Stimulated activated CD4-positive, alpha-beta T cell treated with anti-CD3 and anti-CD28 coated beads, Interleukin-15, amount 100 ng/mL, for 1 hour (primary cell): ENCODE measurements at places on chromosomes 2 and 18.

- no peak for DNase-seq
Observed at GRCh38 chr2:174663550-174663949, 65.9 kb upstream of the WIPF1 start.

GRCh38 chr2:109178968-109179367 is 50.0 kb downstream of the SH3RF3 start:
- DNase-seq = no peak

- DNase-seq = no peak
Observed at GRCh38 chr2:162734287-162734686, 104.3 kb downstream of the KCNH7 start.

GRCh38 chr2:59080451-59081181 is 839.5 kb upstream of the FANCL start:
- DNase-seq = no peak

DNA sequence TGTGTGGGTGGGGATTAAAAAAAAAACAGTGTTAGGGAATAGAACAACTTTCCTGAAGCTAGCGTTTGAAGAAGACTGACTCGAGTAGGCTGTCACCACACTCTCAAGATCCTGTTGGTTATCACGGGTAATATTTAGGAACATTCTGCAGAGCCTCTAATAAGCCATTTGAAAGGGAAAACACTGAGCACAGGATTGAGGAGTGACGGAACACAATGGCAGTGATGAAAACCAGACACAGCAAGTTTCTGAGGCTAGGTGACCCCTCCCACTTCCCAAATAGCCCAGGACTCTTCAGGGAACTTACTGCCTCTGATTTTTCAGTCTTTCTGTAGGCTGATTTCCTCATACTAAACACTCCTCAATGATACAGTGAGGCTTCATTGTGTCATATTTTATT is 88.2 kb upstream of the TMEM200C start:
- no peak for DNase-seq

DNA sequence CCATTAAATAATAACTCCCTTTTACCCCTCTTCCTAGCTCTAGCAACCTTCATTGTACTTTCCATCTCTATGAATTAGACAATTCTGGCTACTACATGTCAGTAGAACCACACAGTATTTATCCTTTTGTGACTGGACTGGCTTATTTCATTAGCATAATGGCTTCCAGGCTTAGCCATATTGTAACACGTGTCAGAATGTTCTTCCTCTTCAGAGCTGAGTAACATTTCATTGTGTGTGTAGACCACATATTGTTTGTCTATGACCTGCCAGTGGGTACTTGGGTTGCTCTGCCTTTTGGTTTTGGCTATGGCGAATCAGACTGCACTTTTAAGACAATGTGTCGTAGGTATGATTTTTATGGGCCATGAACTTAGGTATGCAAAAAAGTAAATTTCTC is 20.9 kb downstream of the TSN start:
- no peak for DNase-seq

GRCh38 chr2:182652326-182652725 is 63.7 kb upstream of the DNAJC10 start:
- no peak for DNase-seq

GRCh38 chr2:67848551-67849285 is 214.1 kb downstream of the C1D start:
- no peak for DNase-seq

GRCh38 chr2:10267551-10268465 is 34.9 kb upstream of the HPCAL1 start:
- no peak for DNase-seq

DNA sequence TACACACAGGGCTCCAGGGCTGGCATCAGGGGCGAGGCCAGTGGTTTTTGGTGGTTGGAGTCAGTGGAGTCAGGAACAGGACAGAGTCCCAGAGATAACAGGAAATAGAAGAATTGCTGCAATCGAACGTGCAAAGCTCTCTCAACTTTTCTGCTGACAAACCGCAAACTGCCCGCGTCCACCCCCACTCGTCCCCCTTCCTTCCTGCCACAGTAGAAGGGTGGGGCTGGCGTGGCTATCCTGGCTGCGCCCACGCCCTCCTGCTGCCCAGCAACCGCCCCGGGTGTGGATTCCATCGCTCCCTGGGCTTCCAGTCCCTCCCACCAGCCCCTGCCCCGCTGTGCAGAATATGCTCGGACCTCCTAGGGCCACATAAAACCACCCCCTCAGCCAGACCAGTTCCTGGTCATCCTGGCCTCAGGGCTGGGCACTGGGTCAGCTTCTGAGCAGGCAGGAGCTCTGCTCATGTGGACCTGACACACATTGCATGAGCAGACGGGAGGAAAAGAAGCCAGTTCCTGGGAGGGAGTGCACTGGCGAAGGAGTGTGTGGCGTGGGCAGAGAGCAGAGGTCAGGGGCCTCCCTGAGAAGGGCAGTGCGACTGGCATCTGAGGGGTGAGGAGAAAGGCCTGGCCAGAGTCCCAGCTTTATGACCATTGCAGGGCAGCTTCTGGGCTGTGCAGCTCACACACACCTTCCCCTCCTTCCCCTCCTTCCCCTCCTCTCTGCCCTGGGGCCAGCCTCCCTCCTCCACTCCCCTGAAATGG is 85.4 kb upstream of the ATG16L1 start:
- no peak for DNase-seq

GRCh38 chr2:42045352-42045751 is 2.5 kb upstream of the PKDCC start:
- no peak for DNase-seq

- DNase-seq = no peak
Observed at GRCh38 chr18:29596959-29597358, 1420.0 kb upstream of the CDH2 start.

GRCh38 chr2:20150110-20150706 is 74.7 kb downstream of the SDC1 start:
- no peak for DNase-seq

- no peak for DNase-seq
Observed at GRCh38 chr2:192150166-192150565, 44.6 kb downstream of the TMEFF2 start.

GRCh38 chr2:62032096-62032495 is 126.6 kb downstream of the COMMD1 start:
- DNase-seq = no peak

GRCh38 chr2:8564475-8564874 is 117.4 kb upstream of the ID2 start:
- no peak for DNase-seq

DNA sequence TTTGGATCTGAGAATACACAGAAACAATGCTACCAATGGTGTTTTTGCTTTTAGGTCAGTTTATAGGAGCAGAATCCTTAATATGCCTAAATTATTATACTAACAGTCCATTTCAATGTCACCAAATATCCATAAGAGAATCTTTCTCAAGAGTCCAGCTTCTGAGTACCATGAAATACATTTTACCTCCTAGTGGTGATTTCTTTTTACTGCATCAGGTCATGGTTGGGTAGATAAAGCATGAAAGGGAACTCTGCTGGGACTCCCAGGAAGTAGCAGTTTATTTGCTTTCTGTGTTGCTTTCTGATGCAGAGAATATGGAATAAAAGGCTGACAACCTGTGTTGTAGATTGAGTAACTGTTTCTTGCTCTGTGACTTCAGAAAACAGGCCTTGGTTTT is 115.6 kb downstream of the PPP1R1C start:
- no peak for DNase-seq

DNA sequence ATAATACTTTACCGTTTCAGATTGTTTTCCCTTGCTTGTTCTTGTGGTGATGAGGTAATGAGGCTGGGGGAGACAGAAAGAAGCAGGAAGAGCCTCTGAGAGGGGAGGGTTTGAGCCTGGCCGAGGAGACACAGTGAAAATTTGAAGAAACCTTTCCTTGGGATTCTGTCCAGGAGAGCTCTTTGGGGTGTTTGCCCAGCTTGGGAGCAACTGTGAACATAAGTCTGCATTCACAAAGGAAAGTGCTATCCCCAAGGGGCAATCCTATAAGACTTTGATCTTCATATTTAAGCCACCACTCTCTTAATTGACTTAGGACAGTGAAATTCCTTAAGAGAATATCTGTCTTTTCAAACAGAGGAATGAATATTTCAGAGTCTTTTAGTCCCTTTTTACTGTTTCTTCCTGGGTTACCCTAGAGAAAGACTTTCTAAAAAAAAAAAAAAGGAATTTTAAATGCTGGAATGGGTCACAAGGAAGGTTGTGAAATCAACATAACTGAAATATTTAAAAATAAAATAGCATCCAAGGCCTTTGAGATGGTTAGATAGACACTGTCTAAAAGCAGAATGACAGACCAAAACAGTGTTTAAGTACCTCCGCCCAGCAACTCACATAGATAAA is 52.5 kb upstream of the STAM2 start:
- no peak for DNase-seq
